Nephron progenitor cell (in vitro differentiated cells): ENCODE measurements at places on chromosomes 4 and X.

DNA sequence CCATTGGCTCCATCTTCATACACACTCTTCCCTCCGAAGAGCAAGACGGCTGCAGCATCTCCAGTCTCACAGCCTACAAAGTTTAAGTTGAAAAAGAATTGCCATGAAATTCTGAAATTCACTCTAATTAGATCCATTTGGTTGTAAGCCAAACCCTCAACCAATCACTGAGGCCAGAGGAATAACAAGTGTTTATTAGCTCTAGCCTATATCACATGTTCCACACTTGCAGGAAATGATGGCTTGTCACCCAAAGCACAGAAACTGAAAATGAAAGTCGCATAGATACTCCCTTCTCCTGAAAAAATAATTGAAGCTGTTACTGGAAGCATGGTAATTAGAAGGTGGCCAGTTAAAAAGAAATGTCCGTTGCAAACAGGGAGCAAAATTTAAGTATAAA, 1071.8 kb downstream of the CCSER1 start:
- no peak for DNase-seq

GRCh38 chrX:155534800-155535199, 76.4 kb upstream of the F8A3 start:
- no peak for DNase-seq

- no peak for DNase-seq
Measured at GRCh38 chr4:106981431-106981830, 54.7 kb downstream of the DKK2 start.

DNA sequence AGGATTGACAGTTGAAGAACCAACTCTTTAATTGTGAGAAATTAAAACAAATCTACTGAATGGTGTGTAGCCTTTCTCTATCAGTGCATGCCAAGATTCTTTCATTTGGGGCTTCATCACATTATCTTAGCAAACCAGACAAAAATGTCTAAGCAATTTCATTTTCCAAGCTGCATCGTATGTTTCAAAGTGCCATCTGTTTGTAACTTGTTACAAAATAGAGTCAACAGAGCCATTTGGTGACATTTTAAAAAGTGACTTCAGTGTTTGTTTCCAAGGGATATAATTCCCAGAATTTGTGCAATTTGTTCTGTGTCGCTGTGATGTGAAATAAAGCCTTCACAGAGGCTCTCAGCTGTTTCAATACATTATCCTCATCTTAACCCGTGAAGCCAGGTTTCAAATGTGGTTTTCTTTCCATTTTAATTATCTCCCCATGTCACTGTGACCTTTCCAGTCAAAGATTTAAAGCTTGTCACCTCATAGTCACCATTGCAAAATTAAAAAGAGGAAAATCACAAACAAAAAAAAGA, 46.0 kb upstream of the C1QTNF7 start:
- DNase-seq: no peak

- DNase-seq: no peak
Measured at GRCh38 chrX:68757331-68757730, 71.5 kb upstream of the EFNB1 start.

- DNase-seq: no peak
Measured at GRCh38 chrX:153321381-153322124, at the start of gene PNMA6F. Gene PNMA6F, minus strand, starts transcription at chrX:153321767. Its CDS starts 1,093 bp downstream, at chrX:153320674.

GRCh38 chr4:38805530-38806145, 1.0 kb upstream of the TLR1 start:
- DNase-seq: no peak

DNA sequence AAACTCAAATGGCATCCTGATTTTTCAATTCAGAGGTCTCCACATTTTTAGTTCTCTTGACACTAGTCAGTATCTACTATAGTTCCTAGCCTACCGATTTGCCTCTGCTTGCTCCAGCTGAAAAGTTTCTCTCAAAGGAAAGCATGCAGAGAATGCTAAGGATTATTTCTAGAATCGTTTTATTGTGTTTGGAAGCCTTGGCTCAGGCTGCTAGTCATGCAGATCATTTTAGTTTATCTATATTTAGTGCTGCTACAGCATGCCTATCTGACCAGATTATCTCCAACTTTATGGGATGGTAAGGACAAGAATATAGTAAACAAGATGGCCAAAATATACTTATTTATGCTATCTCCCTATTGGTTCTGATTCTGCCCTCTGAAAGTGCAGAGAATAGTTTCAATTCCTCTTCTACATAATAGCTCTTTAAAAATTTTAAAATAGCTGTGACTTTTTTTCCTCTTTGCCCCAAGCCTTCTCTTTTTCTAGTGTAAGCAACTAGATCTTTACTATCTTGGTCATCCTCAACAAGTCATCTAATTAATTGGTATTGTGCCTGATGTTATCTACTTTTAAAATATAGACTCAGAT, 15.7 kb upstream of the DRP2 start:
- DNase-seq: no peak

GRCh38 chr4:14309431-14309830, 681.9 kb upstream of the BOD1L1 start:
- no peak for DNase-seq
